ENCODE measurements at places on chromosomes 13 and 19. TPM values are rescaled to one million over a fixed set of nuclear protein-coding genes. Genes with fewer than 3 reads are reported as not detected.

- H3K27ac ChIP-seq: no peak overlapping the region
- no peak for DNase-seq
- H3K36me3 ChIP-seq: peaks cover 2% of the 10 kb centered on the region
- peaks cover 10% of the 10 kb centered on the region for H3K4me1 ChIP-seq
- H3K4me3 ChIP-seq: no peak overlapping the region
Measured at GRCh38 chr19:38730470-38730730, 13.9 kb downstream of the CAPN12 start.

Gene RNF113B
- not detected for total RNA-seq

Gene RNF225
- not detected for total RNA-seq

Gene GZMM
- 0.76 TPM for total RNA-seq
